Stimulated activated CD8-positive, alpha-beta memory T cell treated with anti-CD3 and anti-CD28 coated beads, Interleukin-4, amount 100 ng/mL, for 1 hour (primary cell): ENCODE measurements at places on chromosomes 1 and 21.

DNA sequence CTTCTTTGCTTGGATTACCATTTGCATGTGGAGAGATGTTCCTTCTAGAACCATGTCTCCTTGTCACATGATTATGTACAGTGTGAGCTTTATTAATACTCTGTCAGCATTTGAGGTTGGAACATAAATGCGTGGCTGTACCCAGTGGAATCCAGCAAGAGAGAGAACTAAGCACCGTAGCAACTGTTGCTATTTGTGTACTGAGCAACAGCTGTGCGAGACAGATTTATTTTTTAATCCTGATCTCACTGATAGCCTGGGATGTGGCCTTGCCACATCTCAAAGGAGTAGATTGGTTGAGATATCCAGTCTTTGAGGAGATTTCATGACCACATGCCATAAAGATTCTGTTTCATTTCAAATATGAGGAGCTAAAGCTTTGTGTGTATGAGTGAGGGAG, 43.4 kb downstream of the KIF1B start:
- DNase-seq: no peak

GRCh38 chr21:43866260-43866629, 1.2 kb downstream of the AGPAT3 start:
- no peak for DNase-seq

DNA sequence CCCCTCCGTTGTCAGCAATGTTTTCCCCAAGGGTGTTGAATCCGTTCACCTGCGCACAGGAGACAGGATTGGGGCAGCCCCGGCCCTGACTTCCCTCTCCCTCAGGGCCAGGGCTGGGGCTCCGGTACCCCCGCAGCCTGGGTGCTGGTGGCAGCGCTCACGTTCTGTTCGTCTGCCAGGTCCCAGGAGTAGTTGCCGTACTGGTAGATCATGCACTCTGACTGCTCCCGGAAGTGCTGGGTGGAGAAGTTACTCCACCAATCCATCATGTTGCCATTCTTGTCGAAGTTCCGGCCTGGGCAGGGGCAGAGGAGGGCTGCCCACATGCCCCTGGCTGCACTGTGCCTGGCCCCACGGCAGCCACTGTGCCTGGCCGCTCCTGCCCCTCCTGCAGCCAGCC, 6.1 kb downstream of the PRXL2B start:
- DNase-seq: no peak

- no peak for DNase-seq
Measured at GRCh38 chr1:14392161-14392858, 206.2 kb upstream of the KAZN start.

- DNase-seq: no peak
Measured at GRCh38 chr1:97123717-97124431, 402.3 kb downstream of the PTBP2 start.

DNA sequence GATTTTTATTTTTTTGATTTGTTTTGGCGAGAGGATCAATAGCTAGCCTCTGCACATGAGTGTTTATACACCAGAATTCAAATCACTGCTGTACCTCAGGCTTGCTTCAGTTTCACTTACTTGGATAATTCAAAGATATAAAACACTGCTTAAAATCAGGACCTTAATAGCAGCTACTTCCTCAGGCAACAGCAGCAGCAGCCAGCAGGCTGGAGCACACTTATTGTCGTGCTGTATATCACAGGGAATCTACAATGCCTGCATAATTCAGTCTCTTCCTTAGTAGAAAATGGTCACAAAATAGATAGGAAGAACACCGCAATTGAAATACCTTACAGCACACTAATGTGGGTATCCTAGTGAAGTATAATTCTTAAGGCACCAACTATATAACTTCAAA, 497.3 kb downstream of the NEGR1 start:
- DNase-seq: no peak

- DNase-seq: no peak
Measured at GRCh38 chr1:24147194-24147593, 4.3 kb upstream of the IL22RA1 start.

DNA sequence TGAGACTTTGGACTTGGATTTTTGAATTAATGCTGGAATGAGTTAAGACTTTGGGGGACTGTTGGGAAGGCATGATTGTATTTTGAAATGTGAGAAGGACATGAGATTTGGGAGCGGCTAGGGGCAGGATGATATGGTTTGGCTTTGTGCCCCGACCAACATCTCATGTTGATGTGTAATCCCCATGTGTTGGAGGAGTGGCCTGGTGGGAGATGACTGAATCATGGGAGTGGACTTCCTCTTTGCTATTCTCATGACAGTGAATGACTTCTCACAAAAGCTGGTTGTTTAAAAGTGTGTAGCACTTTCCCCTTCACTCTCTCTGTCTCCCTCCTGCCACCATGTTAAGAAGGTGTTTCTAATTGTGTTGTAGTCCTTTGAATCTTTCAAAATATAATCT, 9.3 kb upstream of the PHGDH start:
- DNase-seq: no peak

GRCh38 chr1:223180731-223181321, 37.8 kb upstream of the TLR5 start:
- DNase-seq: no peak

- no peak for DNase-seq
Measured at GRCh38 chr1:213070406-213070805, 19.4 kb downstream of the RPS6KC1 start.

- DNase-seq: no peak
Measured at GRCh38 chr21:34687745-34688144, 19.0 kb downstream of the CLIC6 start.

DNA sequence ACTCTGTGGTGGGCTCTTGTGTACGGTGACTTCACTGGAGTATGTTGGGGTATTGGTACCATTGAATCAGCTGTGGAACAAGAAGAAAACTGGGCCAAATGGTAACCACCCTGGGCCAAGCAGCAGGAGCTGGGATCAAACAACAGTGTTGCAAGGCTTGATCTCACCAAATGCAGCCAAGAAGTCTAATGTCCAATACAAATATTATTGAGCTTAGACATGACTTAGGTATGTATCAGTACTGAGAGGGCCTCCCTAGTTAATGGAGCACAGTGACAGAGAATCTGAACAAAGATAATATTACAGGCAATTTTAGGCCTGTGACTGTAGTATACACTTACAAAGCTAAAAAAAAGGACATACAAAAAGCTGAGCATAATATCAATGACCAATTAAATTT, 604.8 kb downstream of the PLA2G4A start:
- DNase-seq: no peak

DNA sequence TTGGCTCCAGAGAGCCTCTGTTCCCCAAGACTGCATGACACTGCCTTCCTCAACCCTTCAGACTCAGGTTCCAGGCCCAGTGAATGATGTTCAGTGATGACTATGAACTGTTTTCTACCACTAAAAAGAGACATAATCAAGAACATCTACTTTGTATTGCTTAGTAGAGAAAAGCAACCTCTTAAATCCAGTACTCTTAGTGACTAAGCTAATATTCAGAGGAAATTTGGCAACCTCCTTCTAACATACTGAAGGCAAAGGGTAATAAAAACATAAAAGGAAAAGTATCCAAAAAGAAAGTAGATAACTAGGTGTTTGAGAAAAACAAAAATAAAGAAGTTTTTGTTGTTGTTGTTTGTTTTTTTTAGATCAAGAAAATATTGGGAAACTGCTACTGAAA, 153.3 kb upstream of the RUNX1 start:
- no peak for DNase-seq

DNA sequence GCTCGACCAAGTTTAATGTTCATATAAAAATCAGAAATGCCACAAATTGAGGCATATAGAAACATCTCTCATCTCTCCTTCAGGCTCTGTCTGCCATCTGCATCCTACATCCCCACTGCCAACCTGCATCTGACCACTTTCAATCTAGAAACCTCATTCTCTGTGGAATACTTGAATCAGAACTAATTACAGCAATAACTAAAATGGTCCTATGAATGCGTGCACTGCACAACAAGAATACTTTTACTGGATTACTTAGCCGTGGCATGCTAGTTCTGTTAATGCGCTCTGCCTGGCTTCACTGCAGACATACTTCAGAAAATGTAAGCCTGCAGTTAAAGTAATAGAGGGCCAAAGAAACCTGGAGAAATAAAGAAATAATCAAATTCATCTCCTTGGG, 89.8 kb upstream of the NR5A2 start:
- no peak for DNase-seq

DNA sequence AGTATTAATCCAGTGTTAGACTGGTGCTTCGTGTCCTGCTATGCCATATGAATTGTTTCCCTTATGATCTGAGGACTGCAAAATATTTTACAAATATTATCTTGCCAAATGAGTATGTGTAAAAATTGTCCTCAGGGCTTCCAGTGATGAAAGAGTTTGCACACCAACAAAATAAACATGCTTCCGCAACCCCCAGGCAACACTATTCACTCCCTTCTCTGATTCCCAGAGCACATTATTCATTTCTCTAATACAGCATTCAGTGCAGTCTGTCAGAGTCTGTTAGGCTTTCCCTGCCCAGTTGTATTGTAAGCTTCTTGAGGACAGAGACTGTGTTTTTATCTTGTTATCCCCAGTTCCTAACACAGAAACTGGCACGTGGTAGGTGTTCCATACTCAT, 409.9 kb upstream of the C1orf87 start:
- DNase-seq: no peak

- no peak for DNase-seq
Measured at GRCh38 chr1:93061895-93062792, 16.9 kb upstream of the MTF2 start.

DNA sequence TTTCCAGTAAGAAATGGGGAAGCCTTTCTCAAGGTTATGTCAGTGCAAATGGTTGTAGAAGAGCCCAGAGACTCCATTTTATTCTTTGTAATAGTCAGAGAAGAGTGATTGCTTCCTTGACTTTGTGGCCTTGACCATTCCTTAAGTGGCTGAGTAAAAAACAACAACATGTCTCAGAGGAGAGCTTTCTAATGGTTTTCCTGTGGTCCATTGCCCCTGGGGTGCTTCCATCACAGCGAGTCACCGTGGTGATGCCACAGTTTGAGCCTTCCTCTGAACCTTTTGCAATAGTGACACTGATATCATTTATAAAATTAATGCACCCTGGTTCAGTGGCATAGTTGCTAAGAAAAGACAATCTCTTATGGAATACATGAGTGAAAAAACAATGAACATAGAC, 38.6 kb downstream of the PAPPA2 start:
- DNase-seq: no peak
